ENCODE measurements at places on chromosomes 6 and 20.

DNA sequence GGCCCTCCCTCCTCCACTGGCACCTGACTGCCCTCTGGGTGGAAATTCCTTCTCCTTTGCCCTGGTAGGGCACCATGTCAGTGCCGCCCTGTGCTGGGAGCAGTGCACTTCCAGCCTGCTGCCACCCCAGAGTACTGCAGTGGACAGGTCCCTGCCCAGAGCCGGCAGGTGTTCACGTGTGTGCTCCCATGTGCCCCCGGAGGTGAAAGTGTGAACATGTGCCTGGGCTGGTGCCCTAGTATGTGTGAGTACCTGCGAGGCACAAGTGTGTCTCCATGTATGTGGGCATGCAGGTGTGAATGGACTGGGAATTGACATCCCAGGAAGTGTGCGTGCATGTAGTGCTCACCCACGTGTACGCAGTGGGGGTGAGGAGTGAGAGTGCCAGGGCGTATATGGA lies 29.4 kb downstream of the SDCBP2 start:
- DNase-seq, result no peak

DNA sequence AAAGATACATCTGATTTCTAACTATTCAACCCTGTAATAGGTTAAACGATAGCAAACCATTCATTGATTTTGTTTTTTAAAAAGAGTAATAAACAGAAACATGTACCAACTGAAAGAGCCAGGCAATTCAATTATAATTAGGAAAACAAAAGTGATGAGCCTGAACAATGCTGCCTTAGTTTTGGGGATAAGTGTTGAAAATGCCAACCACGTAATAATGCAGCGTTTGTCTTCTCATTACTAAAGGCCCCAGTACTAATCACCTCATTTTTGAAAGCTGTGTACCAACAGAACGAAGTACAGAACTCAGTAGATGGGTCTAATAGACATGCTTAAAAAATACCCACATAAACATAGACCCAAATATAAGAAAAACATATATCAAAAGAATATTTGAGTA lies 663.6 kb upstream of the CHD6 start:
- no peak for DNase-seq

GRCh38 chr20:20462185-20462584 lies 94.3 kb downstream of the INSM1 start:
- DNase-seq, result no peak

DNA sequence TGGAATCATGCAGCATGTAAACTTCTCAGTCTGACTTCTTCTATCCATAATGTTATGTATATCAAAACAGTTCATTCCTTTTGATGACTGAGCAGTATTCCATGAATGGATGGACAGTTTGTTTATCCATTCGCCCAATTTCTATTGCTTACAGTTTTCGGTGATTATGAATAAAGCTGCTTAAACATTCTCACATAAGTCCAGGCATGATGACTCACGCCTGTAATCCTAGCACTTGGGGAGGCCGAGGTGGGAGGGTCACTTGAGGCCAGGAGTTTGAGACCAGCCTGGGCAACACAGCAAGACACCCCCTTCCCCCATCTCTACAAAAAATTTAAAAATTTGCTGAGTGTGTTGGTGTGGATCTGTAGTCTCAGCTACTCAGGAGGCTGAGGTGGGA lies 22.9 kb upstream of the HMGA1 start:
- DNase-seq, result no peak

DNA sequence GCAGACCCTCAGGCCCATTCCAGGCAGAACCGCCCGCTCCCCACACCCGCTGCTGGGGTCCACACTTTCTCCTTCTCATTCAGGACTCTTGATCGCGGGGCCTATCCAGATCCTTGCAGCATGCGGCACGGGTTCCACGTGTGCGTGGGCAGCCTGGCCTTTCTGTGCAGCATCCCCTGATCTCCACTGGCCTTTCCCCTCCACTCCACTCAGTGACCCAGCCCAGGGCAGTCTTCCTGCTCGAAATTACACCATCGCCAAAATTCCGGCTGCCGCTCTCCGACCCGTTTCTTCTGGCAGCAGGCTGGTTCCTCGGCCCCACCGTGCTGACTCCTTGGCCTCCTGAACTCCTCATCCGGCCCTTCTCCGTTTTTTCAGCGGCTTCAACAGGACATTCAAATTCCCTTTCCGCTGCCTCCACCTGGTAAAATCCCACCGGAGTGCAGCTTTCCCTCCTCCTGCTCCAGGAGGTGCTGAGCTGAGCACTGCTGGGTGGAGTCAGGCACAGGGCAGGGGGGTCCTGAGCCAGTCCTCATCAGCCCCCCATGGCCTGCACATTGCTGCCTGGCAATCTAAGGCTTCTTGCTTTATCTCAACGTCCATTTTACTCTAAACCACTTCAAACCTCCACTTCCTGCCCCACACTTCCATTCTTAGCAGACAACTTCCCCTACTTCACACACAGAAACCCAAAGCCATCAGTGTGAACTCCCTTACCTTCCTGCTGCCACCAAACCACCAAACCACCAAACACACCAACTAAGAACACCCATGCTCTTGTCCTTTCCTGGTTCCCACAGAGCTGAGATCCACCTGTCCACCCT lies 9.0 kb downstream of the SFT2D1 start:
- no peak for DNase-seq

DNA sequence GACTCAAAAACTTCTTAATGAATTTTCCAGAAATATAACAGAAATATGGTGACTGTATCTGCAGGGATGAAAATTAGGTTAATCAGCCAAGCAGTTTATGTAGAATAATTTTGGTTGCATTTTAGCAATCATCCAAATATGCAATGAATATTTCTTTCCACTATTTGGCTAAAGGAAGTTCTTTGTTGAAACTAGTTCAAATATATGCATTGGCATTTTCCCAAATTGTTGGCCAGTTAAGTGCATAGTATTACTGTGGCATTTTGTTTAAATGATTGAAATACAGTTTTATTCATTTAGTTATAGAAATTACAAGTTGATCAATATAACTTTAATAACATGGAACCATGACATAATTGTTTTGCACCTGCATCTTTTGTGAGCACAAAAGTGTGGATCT lies 115.5 kb downstream of the DOK5 start:
- DNase-seq, result no peak

GRCh38 chr20:25195962-25196785 lies 662 bp downstream of the ENTPD6 start:
- DNase-seq, result no peak

- no peak for DNase-seq
Observed at GRCh38 chr20:33861458-33861857, 50.3 kb downstream of the CHMP4B start.

GRCh38 chr20:20881808-20882207 lies 169.4 kb upstream of the RALGAPA2 start:
- DNase-seq, result no peak

DNA sequence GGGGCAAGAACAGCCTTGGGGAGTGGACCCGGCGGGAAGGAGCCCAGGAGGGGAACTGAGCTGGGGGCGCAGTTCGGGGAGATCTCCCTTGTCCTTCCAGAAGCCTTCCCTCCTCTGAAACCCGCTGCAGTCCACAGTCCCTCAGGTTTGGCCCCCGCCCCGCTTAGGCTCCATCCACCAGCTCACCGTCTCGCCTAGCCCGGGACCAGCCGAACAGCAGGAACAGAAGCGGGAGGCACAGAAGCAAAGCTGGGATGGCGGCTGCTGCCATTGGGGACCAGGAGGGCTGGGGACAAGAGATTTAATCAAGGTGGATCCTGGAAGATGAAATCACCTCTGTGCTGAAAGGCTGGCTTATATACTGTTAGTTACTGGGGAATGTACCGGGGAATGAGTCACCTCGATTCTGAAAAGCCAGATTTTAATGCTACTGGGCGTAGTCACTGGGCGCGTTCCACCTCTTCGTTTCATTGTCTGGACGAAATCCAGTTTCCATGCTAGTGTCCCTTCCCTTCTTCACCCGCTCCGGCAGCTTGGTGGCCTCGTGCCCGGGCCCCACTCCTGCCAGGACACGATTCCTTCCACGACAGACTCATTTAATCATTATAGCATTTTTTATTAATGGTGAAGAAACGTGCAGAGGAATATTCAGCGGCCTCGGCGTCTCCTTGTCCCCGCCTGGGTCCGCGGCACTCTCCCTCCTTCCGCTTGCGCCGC lies at the start of gene RAET1L:
Gene RAET1L (minus strand): TSS at position 332 of the 717 bp plus-strand sequence. CDS start 61 bp downstream, at position 271.
- DNase-seq, result no peak

DNA sequence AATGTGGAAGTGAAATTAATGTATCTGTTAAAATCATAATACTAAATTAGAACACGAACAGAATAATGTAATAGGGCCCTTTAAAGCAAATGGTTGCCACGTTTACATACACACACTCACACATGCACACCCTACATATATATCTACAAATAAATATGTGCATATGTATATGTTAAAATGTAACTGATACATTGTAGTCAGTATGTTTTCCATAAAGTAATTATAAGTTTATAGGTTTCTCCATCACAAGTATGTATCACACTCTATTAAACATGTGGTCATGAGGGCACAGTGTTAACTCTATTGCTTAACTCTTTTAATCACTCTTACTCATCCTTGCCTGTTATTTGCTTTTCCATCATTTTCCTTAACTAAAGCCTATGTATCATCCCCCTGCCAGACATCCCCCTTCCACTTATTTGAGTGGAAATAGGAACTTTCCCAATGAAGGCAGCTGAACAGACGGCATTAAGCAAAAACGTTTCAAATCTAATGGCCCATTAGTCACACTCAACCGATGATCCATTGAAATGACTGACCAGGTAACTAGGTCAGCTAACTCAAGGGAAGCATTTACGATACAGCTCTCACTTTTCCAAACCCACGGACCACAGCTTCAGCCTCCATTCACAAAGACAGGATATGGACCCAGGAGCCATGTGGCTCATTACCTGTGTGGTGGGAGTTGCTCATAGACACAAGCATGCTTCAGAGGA lies 89.3 kb downstream of the HAO1 start:
- no peak for DNase-seq
